Stimulated activated CD4-positive, alpha-beta T cell treated with anti-CD3 and anti-CD28 coated beads, Interleukin-12 subunit alpha, Interleukin-12 subunit beta, amount 100 ng/mL, for 4 hours (primary cell): ENCODE measurements at places on chromosomes 5 and 9.

DNA sequence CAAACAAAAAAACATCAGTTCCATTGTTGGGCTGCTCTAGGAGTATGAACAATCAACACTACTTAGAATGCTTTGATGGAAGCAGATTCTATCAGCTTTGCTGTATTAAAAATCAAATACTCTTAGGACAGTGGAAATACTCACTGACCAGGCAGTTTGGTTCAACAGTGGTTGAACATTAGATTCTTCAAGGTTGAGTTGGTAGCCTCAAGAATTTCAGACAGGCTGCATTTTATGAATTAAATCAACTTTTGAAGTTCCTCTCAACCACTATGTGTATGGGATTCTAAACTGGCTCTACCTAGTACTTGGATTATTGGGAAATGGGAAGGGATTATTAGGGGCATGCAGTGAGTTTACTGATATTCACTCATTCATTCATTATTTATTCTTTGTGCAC, 35.0 kb downstream of the ACTBL2 start:
- DNase-seq: no peak

DNA sequence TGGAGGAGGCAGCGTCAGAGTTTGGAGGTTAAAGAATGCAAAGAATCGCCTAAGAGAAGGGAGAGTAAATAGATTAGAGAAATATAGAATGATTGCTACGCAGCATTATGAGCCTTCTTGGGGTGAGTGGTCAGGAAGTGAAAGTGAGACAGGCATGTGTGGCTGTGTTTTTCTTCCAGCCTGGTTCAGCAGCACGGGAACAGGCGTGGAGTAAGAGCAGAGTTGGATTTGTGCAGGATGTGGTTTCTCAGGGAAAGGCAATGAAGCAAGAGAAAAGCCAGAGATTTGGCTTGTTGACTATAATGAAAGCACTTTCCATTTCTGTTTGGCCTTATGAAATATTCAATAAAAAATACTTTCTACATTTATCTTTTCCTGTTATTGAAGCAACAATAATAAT, 34.3 kb upstream of the FRMD3 start:
- DNase-seq: no peak

DNA sequence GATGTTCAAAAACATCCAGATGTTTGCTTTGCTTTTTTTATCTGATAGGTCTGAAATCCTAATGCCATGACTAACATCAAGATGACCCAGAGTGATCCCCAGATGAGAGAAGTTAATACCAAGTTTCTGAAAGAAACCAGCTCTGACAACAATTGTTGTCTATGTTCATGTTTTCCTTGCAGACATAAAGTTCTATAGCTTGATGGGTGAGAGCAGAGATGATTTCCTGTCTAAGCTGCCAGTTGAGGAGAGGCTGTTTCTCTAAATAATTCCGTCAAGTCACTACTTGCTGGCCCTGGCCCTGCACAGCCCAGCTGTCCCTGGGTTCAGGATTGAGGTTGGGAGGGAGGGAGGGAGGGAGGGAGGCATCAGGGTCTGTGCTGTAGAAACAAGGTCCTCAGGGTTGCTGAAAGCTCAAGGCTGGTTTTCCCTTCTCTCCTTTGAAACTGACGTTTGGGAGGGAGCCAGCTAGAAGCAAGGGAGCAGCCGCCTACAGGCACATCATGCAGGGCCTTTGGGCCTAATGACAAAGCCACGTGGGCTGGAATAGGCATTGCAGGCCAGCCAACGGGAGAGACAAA, 3.9 kb downstream of the SPARC start:
- DNase-seq: no peak

DNA sequence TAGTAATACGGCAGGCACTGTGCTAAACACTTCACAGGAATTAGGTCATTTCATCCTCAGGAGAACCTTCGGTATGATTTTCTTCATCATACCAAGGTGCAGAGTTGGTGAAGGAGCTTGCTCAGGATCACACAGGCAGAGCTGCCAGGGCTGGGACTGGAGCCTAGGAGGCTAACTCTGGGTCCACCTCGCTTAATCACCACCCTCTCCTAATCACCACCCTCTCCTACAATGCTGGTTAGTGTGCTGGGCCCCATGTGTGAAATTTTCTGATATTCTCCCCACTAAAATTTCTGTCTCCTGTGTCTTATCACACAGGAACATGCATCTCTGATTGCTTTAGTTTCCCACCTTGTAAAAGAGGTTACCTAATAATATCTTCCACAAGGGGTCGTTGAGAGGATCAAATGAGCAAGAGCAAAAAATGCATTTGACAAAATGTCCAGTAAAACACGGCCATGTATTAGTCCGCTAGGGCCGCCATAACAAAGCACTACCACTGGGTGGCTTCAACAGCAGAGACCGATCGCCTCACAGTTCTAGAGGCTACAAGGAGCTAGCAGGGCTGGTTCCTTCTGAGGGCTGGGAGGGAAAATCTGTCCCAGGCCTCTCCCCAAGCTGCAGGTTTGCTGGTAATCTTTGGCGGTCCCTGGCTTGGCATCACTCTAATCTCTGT, 128.2 kb upstream of the NFIB start:
- no peak for DNase-seq

DNA sequence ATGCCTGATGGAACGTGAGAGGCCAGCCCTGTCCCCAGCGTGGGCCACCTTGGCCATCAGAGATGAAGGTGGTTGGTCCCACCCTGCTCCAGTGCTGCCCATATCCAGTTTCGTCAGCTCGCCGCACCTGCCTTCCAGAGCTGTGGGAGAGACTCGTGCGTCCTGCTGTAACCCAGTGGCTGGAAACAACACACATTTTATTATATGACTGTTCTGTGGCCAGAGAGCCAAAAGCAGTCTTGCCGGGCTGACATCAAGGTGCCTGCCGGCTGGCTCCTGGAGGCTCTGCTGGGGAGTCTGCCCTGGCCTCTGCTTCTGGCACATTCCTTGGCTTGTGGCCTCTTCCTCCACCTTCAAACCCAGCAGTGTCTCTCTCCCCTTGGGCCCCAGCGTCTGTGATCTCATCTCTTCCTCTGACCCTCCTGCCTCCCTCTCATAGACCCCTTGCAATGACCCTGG, 94.7 kb downstream of the RXRA start:
- DNase-seq: no peak

DNA sequence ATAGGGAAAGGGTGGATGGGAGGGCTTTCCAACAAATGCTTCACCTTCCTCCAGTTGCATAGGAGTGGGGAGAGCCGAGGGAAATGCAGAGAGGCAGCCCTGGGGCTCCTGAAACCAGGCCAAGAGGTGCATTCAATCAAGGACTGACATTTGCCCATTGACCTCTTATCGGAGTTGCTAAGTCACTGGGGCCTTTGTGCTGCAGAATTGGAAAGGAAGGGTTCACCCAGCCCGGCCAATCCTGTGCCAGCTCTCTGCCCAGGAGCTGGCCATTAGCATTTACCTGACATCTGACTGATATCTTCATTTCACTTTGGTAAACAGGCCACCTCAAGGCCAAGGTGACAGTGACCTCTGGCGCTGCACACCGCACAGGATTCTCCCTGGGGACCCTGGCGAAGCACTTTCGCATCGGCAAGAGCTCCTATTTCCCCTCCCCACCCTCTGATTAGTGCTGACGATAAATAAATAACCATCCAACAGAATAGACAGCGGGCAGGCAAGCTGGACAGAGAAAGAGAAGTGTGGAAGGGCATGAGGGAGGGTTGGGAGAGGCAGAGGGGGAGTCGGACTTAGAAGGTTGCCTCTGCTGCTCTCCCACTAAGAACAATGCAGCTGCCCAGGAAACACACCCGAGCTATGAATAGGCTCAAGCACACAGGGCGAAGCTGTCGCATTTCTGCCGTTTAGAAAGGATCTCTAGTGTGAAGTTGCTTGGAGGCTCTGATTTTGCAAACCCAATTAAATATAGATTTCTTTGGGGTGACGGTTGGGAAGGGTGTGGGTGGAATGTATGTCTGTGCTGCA, 57.0 kb upstream of the BOD1 start:
- DNase-seq: no peak

- DNase-seq: no peak
Observed at GRCh38 chr5:178469975-178470759, 120.0 kb downstream of the COL23A1 start.

- no peak for DNase-seq
Observed at GRCh38 chr9:18060269-18060934, 413.6 kb upstream of the ADAMTSL1 start.
